T-helper 17 cell (primary cell): ENCODE measurements at places on chromosomes 12 and 14.

DNA sequence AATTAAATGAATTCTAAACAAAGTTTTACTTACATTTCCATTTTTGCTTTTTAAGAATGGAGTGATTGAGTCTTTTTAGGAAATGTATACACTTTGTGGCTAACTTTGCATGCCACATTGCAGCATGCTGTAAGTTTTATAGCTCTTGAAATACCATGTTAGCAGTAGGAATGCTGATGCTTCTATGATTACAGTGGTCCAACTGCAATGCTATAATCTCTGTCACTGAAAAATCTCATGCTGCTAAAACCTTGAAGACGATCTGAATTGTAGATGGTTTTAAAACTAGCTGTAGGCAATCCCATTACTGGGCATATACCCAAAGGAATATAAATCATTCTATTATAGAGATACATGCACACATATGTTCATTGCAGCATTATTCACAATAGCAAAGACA is 127.6 kb downstream of the WIF1 start:
- no peak for DNase-seq

GRCh38 chr12:125245581-125246557 is 180.6 kb downstream of the AACS start:
- no peak for DNase-seq

GRCh38 chr12:52026263-52026662 is 19.5 kb downstream of the TAMALIN start:
- DNase-seq = no peak

DNA sequence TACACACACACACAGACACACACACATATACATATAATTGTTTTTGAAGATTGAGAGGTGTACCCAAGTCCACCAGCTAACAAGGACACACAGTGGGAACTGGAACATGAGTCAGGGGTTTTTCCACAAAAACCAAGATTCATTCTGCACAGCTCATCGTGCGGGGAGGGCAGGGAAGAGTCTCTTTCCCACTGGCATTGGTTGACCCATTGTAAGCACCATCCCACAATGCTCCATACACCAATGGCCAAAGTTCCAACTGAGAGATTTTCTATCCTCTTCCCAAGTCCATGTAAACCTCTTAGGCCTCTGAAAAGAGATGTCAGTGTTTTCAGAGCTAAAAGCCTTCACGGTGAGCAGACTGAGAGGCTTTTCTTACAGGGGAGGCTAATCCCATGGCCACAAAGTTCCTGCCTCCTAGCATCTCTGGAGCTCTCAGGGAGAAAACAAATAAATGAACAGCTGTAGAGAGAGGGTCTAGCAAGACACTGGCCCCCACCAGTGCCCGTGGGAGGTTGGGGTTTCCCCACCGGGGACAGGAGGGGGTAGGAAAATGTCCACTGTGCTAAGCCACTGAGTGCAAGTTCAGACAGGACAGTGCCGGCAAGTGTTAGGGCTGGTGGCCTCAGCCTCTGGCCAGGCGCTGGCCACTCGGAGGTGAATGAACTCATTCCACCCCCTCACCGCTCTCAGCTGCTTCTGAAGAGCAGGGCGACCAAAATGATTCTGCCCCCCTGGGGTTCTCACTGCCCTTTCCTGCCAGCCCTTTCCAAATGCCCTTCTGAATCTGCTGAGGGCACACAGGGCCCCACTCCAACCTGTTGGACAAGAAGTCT is 21.5 kb upstream of the TC2N start:
- DNase-seq = no peak

- DNase-seq = no peak
Measured at GRCh38 chr12:103852498-103852997, 11.5 kb upstream of the NT5DC3 start.

DNA sequence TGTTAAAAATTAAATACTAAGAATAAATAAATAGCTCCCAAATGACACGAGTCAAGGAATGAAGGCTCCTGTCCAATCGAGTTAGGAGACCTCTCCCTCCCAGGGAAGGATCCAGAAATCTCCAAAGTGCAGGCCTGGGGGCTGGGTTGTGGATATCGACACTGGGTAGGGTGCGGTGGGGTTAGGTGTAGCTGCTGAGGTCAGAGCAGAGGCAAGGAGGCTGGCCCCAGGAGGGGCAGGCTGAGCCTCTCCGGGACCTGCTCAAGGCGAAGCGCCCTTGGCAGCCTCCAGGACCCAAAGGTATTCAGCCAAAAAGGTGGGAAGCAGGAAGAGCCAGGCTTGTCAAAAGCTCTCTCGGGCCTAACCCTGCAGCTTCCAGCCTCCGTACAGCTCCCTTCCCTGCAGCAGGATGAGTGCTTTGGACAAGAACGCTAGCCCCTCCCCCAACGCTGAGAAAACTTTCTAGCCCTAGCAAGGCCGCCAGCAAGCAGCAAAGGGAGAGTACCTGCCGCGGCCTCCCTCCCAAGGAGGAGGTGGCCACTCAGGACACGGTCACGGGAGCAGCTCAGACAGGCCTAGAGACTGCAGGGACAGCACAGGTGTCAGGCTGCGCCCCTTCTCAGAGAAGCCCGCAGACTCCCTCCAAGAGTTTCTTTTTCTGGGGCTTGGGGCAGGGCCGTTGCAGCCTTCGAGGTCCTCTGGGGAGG is 3.7 kb upstream of the PNMA1 start:
- no peak for DNase-seq

- no peak for DNase-seq
Measured at GRCh38 chr12:92912052-92912451, 17.0 kb downstream of the EEA1 start.

DNA sequence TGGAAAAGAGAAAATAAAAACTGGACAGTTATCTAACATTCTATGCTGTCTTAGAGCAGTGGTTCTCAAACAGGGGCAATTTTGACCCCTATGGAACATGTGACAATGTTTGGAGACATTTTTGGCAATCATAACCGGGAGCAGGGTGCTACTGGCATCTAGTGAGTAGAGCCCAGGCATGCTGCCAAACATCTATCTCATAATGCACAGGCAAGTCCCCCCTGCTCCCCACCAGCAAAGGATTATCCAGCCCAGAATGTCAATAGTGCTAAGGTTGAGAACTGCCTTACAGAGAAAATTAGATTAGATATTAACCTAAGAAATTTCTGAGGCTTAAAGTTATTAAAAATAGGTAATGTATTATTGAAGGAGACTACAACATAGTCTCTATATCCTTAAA is 22.9 kb upstream of the CATSPERB start:
- no peak for DNase-seq

DNA sequence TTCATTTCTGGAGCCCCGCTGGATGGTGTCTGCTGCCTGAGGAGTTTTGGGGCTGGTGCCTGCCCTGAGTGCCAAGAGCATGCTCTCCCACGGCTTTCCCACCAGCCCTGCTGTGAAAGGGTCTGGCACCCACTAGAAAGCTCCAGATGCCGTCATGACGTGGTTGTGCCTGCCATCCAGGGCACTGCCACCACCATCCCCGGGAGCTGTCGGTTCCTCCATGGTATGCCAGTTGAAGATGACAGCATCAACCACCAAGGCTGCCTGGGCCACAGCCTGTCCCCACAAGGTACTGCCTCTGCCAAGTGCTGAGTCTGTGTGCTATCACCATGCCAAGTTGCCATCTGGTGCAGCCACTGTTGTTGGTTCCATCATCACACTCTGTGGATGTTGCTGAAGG is 85.9 kb downstream of the TTC8 start:
- DNase-seq = no peak
